ENCODE measurements at places on chromosomes 11 and 22.
A peak's percentile ranks its signal among the peaks of the same experiment; 100 is the strongest.

GRCh38 chr11:97557399-97557798 lies 1167.6 kb downstream of the JRKL start:
- no peak for DNase-seq

GRCh38 chr11:32288276-32288675 lies 147.1 kb downstream of the WT1 start:
- no peak for DNase-seq

- DNase-seq, result no peak
Observed at GRCh38 chr22:29072979-29073617, at the start of gene KREMEN1. KREMEN1 (plus strand) TSS chr22:29073035; CDS start chr22:29073131, 96 bp downstream.

GRCh38 chr11:109956124-109956793 lies 136.9 kb upstream of the ZC3H12C start:
- DNase-seq, result no peak

GRCh38 chr22:35611891-35612576 lies 5.1 kb downstream of the MB start:
- peak; percentile 32 for DNase-seq

- DNase-seq, result no peak
Observed at GRCh38 chr22:30188911-30189310, 57.6 kb downstream of the LIF start.

DNA sequence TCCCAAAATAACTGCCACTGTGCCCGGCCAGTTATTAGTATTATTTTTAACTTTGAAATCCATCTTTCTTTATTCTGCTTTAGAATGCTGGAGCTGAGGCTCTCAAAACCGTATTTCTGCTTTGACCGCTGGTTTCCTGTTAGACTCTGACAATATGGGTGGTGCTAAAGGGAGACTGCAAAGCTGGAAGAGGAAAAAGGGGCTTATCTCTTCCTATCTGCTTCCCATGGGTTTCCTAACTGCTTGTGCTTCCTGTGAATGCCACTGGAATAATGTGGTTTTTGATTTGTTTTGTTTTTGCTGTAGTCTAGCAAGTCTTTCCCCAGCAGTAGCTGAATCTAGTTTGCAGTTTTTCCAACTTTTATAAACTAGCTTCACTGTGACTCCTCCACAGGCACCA lies 43.6 kb downstream of the XRRA1 start:
- DNase-seq, result no peak

GRCh38 chr11:36041988-36042611 lies 98.2 kb downstream of the LDLRAD3 start:
- DNase-seq, result no peak

DNA sequence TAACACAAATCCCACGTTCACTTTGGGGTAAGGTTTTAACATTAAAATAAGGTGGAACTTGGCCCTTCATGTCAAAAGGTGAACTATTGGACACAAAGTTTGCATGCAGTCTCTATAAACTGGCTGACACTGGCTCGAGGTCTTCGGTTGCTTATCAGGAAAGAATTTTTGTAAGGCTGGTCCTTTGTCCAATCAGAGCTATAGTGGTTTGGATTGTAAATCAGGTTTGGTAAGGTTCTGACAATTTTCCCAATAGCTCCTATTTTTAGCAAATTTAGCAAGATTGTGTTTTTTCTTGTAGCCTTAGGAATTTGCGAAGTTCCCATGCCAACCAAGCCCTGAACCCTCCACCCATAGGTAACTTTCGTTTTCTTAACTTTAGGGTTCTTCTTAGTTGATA lies 17.6 kb upstream of the MED17 start:
- no peak for DNase-seq

GRCh38 chr11:709109-709997 lies 3.3 kb downstream of the EPS8L2 start:
- DNase-seq, result no peak

- DNase-seq, result no peak
Observed at GRCh38 chr11:7582338-7582985, 68.7 kb downstream of the PPFIBP2 start.

GRCh38 chr11:83862691-83863090 lies 576.5 kb upstream of the CCDC90B start:
- DNase-seq, result no peak

- peak; percentile 23 for DNase-seq
Observed at GRCh38 chr22:17121233-17122195, at the start of gene TMEM121B. TMEM121B (minus strand) TSS chr22:17121360; CDS start chr22:17121127, 233 bp downstream.

- no peak for DNase-seq
Observed at GRCh38 chr11:1306186-1307162, 3.0 kb downstream of the TOLLIP start.

GRCh38 chr11:107468596-107468995 lies 11.0 kb upstream of the CWF19L2 start:
- DNase-seq, result no peak

DNA sequence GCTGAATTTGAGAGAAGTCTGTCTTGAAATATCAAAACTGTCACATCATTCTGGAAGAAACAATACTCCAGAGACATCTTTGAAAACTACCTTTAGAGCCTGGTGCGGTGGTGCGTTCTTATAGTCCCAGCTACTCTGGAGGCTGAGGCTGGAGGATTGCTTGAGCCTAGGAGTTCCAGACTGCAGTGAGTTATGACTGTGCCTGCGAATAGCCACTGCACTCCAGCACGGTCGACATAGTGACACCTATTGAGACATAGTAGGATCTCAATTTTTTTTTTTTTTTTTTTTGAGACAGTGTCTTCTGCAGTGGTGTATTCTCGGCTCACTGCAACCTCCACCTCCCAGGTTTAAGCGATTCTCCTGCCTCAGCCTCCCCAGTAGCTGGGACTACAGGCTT lies 11.5 kb upstream of the AIFM3 start:
- DNase-seq, result no peak

DNA sequence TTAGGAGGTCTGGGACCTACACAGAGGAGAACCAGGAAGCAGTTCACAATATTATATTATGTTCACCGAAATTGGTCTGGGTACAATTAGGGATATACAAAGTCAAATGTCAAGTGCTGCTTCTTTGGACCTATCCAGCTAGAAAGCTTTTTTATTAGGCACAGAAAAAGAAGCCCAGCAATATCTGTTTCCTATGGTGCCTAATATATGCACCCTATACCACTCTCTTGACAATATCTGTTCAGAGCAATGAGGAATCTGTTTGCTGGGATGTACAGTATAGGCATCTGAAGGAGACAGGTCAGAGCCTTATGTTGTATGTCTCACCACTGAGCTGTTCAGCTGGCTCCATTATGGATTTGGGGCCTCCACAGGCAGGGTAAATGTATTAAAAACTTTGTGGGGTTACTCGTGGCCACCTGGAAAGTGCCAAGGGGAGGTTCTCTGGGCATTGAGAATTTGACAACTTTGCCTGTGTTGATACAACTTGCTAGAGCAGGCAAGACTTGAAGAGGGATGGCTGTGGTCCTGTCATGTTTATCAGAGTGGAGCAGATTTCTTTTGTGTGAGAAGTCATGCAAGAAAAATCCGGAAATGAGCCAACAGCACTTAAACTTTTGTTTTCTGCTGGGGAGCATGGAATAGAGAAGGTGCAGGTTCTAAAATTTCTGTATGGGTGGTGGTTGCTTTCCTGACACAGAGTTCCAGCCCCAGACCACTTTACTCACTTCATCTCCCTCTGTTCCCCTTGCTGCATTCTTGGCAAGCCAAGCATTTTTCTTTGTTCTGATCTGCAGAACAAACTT lies 10.1 kb downstream of the STIM1 start:
- no peak for DNase-seq

DNA sequence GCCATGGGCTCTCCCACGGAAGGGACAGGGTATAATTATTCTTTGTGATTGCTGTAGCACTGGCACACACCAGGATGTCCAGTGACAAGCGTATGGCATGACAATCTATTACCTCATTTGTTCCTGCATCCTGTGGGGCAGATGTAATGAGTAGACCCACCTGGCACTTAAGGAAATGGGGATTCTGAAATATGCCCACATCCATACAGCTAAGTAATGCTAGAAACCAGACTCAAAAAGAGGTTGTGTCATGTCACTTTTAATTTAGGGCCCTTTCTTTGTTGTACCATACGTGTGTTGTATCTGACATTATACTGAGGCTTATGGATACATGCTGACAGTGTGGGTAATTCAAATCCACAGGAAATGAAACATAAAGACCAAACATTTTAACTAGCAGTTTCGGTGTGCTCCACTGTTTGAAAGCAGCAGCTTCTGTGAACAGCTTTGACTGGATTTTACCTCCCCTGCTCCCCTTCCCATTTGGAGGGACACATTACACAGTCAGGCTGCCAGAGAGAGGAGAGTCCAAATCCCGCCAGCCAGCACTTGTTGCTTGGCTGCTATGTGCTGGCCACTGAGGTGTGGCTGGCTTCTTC lies 21.2 kb downstream of the GRAMD1B start:
- no peak for DNase-seq

DNA sequence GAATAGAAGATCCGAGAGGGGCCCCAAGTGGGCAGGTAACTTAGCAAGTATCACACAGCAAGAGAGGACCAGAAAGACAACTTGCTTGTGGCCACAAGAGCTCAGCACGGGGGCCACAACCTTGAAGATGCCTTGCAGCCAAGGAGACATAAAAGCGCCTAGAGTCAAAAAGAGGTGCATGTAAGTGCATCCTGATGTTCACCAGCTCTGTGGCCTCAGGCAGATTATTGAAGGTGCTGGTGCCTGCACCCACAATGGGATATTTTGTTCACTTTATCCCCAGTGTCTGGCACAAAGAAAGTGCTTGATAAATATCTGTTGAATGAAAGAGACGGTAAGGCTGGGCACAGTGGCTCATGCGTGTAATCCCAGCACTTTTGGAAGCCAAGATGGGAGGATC lies 106.0 kb upstream of the ASPHD2 start:
- no peak for DNase-seq

DNA sequence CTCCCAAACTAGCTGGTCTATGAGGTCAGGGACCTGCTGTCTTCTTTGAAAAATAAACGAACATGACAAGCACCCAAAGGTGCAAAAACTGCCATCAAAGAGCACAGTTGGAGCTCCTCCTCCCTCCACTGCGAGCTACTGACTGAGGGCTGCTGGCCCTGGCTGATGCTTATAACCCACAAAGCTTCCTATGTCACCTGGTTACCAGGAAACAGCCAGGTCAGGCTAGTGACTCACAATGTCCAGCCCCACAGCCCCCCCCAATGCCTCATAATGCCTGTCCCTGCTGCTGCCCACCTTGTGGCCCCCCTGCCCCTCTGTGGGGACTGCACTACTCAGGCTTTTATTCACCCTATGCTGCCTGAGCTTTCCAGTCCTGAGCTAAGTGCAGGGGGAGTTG lies at the start of gene DRICH1:
DRICH1 (minus strand) TSS at position 144 of the 400 bp plus-strand sequence. CDS start 298 bp downstream, outside the sequence.
- no peak for DNase-seq

- DNase-seq, result no peak
Observed at GRCh38 chr22:32073823-32074380, 30.8 kb downstream of the SLC5A1 start.

DNA sequence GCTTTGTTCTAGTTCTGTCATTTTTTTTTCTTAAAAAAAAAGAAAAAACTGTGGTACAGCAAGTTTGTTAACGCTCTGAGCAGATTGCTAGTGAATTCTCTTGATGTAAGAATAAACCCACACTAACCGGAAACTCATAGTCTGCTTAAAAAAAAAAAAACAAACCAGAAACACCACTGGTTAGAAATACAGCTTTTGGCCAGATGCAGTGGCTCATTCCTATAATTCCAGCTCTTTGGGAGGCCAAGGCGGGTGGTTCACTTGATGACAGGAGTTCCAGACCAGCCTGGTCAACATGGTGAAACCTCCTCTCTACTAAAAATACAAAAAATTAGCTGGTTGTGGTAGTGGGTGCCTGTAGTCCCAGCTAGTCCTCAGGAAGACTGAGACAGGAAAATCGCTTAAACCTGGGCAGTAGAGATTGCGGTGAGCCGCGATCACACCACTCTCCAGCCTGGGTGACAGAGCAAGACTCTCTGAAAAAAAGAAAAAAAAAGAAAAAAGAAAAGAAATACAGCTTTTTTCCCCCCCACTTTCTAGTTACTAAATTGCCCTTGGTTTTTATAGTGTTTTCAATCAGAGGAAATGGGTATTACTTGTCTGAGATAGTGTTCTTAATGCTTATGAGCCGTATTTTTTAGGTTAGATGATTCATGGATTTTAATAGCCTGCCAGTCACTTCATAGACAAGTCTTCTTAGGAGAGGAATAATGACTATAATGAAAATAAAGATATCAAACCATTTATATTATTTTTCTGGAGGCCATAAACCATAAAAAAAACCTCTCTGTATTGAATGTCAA lies 222.8 kb downstream of the DDX10 start:
- no peak for DNase-seq

GRCh38 chr11:62757846-62758788 lies 3.3 kb upstream of the POLR2G start:
- DNase-seq, result no peak

DNA sequence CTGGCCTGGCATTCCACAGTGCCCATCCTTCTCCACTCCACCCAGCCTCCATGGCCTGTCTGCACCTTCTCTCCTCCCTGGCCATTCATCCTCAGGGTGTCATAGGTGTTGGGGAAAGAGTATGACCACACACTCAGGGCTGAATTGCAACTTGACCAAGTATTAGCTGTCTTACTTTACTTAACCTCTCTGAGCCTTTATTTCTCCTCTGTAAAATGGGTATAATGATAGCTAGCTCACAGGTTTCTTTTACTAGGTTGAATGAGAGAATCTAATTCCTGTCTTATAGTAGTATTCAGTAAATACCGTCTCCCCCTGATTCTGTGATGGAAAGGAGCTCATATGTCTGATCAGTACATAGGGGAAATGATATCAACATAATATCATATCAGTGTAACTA lies 16.0 kb downstream of the PANX1 start:
- no peak for DNase-seq

DNA sequence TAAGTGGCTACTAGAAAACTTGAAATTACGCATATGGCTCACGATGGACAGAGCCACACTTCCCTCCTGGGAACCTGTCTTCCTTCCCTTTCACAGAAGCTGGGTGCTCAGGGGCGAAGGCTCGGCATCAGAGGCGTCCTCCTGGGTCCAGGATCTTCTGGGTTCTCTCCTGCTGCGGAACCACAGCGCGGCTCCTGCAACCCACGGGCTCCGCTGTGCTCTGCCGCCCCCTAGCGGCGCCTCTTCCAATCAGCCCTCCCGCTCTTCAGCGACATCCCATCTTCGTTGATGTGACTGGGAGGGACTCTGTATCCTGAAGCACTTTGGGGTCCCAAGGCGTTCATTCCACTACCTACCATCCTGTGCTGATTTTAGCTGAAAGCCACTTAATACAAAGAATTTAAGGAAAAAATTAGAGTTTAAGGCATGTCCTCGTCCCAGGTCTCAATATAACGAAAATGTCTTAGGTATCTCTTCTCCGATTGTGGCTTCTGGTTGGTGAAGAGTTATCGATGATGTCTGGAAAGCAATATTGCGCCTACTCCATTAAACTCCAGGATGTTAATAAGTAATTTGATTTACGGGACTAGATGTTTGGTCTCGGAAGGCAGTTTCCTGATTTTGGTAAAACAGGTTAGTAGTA lies 14.8 kb upstream of the RPS3 start:
- peak; percentile 81 for DNase-seq

GRCh38 chr11:44364596-44364995 lies 54.7 kb upstream of the ALX4 start:
- no peak for DNase-seq

Measured in germinal center (tissue), 1 donor.